AG10803 (cell line): ENCODE measurements at places on chromosomes 2 and 18.
A peak's percentile ranks its signal among the peaks of the same experiment; 100 is the strongest.

GRCh38 chr18:61917818-61918217 is 25.0 kb upstream of the RNF152 start:
- DNase-seq: no peak

DNA sequence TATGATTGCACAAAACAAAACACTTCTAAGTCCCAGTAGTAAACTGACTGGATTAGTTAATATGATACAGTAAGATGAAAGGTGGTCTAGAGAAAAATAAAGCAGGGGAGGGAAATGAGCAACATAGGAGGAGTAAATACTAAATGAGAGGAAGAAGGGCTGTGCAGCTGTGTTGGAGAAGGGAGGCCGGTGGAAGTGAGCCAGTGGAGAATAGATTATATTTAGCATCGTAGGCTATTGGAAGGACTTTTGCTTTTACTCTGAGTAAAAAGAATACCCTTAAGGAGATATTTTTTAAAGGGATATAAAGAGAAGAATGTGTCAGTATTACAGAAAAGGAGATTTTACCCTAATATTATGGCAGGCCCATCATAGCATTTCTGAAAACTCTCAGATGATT is 12.7 kb downstream of the WDR75 start:
- no peak for DNase-seq

- no peak for DNase-seq
These were observed 66.2 kb downstream of the MAIP1 start for GRCh38 chr2:200021449-200022114.

- no peak for DNase-seq
These were observed 3.9 kb downstream of the DNAJB2 start for GRCh38 chr2:219282943-219283581.

- DNase-seq: no peak
These were observed 33.0 kb upstream of the MRPL33 start for GRCh38 chr2:27738349-27739057.

- DNase-seq: no peak
These were observed 313.2 kb downstream of the RND3 start for GRCh38 chr2:150174056-150174805.

DNA sequence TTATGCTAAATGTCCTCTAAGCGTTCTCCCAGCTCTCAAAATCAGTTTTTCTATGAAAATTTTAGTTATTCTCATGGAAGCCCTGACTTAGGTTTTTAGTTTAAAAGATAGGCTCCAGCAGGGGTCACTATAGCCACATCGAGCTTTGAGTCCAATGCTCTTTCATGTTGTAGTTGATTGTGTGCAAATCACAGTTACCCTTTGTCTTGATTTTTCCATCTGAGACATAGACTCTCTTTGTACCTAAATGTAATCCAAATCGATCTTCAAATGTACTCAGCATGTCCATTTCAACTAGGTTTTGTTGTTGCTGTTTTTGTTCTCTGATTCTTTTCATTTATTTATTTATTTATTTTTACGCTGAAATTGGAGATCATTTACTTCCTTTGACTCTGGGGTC is 26.4 kb upstream of the MSTN start:
- DNase-seq: peak; percentile 63
